H9 (cell line): ENCODE measurements at places on chromosomes 11 and 22. TPM values are rescaled to one million over a fixed set of nuclear protein-coding genes. Genes with fewer than 3 reads are reported as not detected.

The FERMT3 gene
- total RNA-seq = 6.6 and 10.6 TPM in 2 replicates

GRCh38 chr11:70578371-70578770 is 180.0 kb downstream of the CTTN start:
- DNase-seq = no peak
- H3K4me1 ChIP-seq = peaks cover 2% of the 10 kb centered on the region; the same call in 1 of the 2 replicates
- no peaks in the 10 kb centered on the region for H3K27me3 ChIP-seq
- no peak overlapping the region for H3K27ac ChIP-seq
- H3K36me3 ChIP-seq = no peaks in the 10 kb centered on the region
- H3K4me3 ChIP-seq = no peak overlapping the region

The ELF5 gene
- total RNA-seq = not detected in 2 replicates

The PGAP2 gene
- 36.1 and 37.4 TPM in 2 replicates for total RNA-seq
